Posterior cingulate gyrus (tissue), 11 donors: ENCODE measurements at places on chromosomes 4 and X.

DNA sequence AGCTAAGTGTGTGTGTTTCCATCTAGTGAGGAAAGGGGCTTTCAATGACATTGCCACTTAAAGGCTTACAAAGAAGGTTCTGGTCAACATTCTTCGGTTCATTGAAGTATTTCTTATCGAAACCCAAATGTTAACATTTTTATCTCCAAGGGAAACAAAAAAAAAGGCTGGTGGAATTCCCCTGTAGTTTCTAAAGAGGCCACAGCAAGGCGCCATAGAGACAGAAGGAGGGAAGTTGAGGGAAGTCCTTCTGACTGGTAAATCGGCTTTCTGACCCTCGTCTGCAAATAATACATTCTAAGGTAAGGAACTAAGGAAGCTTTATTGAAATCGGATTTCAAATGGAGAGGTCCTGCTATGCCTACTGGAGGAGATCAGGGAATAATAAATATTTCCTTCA, 1.7 kb upstream of the ZFP42 start:
- no peak for DNase-seq

GRCh38 chrX:110145311-110145710, 142.4 kb downstream of the TMEM164 start:
- no peak for DNase-seq

DNA sequence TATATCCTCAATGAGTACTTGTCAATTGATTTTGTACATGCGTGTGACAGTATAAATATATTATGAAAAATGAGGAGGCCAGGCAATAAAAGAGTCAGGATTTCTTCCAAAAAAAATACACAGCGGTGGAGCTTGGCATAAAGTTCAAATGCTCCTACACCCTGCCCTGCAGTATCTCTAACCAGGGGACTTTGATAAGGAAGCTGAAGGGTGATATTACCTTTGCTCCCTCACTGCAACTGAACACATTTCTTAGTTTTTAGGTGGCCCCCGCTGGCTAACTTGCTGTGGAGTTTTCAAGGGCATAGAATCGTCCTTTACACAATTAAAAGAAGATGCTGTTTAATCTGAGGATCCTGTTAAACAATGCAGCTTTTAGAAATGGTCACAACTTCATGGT, at the start of gene OTC:
Gene OTC (plus strand): TSS at position 243 of the 400 bp plus-strand sequence. CDS start 93 bp downstream, at position 336.
- no peak for DNase-seq

DNA sequence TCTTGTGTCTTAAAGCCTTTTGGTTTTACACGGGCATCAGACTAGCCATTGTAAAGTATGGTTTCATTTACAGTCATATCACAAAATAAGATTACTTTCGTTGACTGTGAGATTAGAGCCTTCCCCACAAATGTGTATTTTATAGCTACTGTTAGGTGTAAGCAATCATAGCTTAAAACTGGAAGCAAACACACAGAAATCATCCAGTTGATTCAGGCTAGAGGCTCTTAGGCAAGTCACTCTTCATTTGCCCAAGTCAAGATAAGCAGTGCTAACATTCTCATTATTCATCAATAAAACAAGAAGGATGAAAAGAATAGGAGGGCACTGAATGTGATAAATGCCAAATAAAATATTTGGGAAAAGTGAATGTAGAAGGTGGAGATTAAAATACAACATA, 448.7 kb upstream of the FAM241A start:
- DNase-seq, result no peak

- no peak for DNase-seq
Observed at GRCh38 chrX:7941390-7942042, 14.3 kb upstream of the PNPLA4 start.

- no peak for DNase-seq
Observed at GRCh38 chr4:168815379-168816345, 194.4 kb downstream of the CBR4 start.

GRCh38 chrX:65601530-65602220, 65.8 kb upstream of the MSN start:
- peak; percentile 82 for DNase-seq

DNA sequence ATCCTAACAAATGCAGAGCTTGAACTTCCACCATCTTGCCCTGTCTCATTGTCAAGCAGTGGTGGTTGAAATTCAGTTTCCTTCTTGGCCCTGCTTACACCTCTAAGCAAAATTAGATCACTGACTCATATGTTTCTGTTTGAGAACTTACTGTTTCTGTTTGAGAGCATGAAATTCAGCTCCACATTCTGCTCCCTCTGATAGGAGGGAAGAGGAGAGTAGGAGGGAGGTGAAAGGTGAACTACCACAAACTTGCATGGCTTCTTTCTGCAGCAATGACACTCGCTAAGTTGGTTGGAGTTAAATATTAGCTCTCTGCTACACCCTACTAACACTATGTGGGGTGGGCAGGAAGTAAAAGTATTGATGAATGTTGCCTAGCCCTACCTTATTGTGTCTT, 117.8 kb upstream of the EDA2R start:
- DNase-seq, result no peak

DNA sequence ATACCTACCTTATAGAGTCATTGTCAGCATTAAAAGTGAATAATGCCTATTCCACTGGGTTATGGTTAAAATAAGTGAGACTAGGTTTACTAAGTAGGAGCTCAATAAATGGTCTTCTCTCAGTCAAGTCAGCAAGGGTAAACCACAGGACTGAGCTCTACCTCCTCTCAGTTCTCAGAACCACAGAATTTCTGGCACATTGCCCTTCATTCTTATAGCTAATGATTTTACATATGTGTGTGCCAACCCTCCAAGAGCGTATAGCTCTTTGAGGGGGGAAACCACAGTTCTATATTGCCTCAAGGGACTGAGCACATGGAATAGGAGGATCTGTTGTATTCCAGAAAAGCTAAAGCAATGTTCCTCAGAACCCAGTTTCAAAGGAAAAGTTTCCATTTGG, 124.8 kb downstream of the ATG4A start:
- DNase-seq, result no peak

DNA sequence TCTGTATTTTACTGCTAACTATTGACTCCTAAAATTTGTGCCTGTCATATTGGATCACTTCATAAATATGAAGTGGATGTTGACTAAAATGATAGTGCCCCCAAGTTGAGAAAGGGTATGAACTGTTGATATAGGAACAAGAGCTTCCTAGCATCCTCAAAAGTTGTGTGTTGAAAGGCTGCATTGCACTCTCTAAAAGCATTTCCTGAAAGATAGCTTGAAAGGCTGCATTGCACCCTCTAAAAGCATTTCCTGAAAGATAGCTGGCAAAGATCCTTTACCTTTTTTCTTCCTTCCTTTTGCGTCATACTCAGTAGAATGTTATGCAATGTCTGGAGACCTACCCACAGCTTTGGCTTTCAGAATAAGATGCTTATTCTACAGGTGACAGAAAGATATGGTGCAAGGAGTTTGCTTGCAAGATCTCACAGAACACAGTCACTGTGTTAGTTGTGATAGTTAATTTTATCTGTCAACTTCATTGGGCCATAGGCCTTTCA, 274.6 kb upstream of the GALNTL6 start:
- DNase-seq, result no peak

GRCh38 chr4:100826067-100826466, 308.2 kb upstream of the EMCN start:
- DNase-seq, result no peak

DNA sequence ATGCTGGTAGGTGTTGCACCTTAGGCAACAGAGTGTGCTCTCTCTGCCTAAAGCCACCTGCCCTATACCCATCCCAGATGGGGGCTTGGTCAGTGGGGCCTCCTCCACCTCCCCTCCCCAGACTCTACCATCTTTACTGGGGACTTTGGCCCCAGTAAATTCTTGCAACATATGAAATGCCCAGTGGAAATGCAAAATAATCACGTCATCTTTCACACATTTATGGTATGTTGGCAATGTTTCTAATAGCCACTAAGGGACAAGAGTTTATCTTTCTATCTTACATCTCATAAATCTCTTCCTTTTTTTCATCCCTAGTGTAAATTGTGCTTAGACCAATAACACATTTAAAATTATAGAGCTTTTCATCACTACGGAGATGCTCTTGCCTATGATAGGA, 103.0 kb upstream of the MAML3 start:
- no peak for DNase-seq

- DNase-seq, result no peak
Observed at GRCh38 chrX:12843668-12844279, 23.1 kb upstream of the TLR7 start.

GRCh38 chrX:16457239-16457638, 192.7 kb upstream of the S100G start:
- DNase-seq, result no peak

DNA sequence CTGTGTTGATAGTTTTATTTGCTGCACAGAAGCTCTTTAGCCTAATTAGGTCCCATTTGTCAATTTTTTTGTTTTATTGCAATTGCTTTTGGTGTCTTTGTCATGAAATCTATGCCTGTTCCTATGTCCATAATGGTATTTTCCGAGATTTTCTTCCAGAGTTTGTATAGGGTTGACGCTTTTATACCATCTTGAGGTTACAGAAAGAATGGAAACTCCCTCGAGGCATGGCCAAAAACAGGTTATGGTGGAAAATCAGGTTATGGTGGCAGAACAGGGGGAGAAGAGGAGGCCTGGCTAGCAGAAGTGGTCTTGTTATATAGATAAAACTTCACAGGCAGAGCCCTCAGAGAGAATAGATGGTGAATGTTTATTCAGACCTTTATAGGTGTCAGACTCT, 21.6 kb downstream of the OPHN1 start:
- DNase-seq, result no peak

- DNase-seq, result no peak
Observed at GRCh38 chr4:96974295-96974694, 1134.4 kb downstream of the PDHA2 start.

DNA sequence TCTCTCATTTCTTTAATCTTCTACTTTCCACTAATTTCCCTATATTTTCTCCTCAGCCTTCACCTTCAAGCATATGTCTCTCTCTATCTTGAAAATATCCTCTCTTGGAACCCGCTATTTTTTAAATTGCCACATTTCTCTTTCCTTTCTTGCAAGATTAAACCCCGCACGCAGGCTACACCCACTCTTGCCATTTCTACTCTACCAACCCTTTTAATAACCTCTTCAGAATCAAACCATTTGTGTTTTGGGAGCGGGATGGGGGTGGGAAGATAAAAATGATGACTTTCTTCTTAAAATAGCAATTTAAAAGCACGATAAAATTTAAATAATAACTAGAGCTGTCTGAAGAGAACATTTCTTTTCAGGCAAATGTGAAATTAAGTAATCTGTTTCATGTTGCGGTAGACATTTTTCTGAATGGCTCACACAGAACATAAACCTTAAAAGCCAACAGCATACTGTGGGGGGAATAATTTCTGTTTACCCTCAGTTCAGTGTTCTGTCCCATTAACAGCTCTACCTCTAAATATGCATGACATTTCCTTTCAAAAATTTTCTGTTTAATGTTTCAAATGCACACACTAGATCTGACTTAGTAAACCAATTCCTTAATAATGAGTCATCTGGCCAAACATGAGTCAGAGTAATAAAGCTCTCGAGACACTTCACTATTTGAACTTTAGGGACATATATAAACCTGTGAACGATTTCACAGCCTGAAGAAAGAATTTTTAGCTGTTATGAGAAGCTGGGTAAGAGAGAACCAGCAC, 20.5 kb downstream of the ARSJ start:
- no peak for DNase-seq

DNA sequence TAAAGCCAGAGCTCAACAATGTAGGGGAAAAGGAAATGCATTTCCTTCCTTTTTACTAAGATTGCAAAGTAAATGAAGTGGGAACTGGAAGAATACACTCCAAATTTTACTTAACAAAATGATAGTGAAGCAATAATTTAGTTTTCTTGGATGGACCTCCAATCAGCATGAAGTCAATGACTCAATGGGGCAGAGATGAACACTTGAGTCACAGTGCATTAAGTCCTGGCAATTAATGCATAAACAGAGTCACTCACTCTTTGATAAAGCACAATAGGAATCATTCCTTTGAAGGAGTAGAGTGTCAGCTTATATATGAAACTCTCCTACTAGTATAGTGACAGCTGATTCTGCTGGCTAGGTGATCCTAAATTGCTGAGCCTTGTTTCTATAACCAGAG, 66.7 kb upstream of the FRAS1 start:
- no peak for DNase-seq

- no peak for DNase-seq
Observed at GRCh38 chr4:10007793-10008608, 13.3 kb downstream of the SLC2A9 start.

DNA sequence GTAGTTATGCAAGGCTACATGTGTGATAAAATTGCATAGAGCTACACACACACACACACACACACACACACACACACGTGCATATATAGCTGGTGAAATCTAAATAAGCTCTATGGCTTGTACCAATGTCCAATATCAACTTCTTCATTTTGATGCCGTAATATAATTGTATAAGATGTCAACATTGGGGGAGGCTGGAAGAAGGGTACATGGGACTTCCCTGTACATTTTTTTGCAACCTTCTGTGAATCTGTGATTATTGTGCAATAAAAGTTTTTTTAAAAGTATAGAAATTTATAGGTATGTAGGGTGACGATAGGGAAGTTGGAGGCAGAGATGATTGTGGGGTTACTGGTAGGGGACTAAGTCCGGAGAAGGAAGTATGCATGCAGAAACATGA, 105.5 kb downstream of the HDAC8 start:
- no peak for DNase-seq

- DNase-seq, result no peak
Observed at GRCh38 chr4:93480452-93480851, 348.1 kb upstream of the ATOH1 start.

- no peak for DNase-seq
Observed at GRCh38 chr4:7628432-7628831, 193.7 kb upstream of the PSAPL1 start.

DNA sequence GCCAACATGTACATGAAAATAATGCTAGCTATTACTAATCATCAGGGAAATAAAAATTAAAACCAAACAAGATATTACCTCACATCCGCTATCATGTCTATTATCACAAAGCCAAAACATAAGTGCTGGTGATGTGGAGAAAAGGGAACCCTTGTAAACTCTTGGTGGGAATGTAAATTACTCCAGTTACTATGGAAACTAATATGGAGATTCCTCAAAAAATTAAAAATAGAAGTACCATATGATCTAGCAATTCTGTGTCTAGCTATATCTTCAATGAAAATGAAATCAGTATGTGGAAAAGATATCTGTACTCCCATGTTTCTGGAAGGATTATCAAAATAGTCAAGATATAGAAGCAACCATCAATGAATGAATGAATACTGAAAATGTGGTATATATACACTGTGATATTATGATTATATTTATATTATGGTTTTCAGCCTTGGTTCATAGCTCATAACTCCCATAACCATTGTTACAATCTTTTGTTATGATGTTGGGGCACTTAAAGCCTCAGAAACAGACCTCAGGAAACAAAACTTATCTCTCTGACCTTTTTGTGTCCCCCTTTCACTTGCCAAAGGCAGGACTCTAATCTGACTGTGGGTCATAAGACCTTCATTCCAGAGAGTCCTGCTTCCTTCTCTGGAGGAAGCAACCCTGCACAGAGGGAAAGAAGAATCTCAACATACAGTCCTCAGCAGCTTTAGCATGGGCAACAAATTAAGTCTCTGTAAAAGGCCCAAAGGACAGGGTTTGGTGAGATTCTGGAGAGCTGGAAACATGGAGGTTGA, 933.2 kb downstream of the ADGRL3 start:
- no peak for DNase-seq
